ENCODE measurements at places on chromosomes 2 and 18.

GRCh38 chr2:207869784-207870778, 100.4 kb upstream of the FZD5 start:
- peak; percentile 52 for DNase-seq

GRCh38 chr2:10089565-10090190, 9.5 kb upstream of the CYS1 start:
- no peak for DNase-seq

- peak; percentile 2 for DNase-seq
Observed at GRCh38 chr2:7191932-7192331, 274.7 kb downstream of the RNF144A start.

GRCh38 chr2:218295029-218295428, 2.7 kb upstream of the TMBIM1 start:
- no peak for DNase-seq

GRCh38 chr18:11176481-11176881, 27.1 kb upstream of the PIEZO2 start:
- DNase-seq: peak; percentile 78

- DNase-seq: no peak
Observed at GRCh38 chr18:67672155-67672554, 155.6 kb upstream of the DSEL start.

DNA sequence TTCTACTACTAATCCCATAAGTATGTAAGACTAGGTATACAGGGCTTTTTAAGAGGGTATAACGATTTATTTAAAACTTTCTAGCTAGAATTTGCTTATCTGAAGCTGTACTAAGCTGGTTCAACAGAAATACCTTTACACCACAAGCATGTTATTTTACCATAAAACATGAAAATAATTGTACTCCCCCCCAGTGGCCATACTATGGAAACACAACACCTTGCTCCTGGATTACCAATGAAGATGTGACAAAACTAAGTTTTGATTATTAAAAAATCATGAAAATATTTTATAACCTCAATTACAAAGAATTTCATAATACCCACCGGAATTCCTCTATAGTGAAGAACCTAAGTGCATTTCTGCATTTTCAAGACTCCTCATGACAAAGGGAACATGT, 27.3 kb downstream of the LPIN2 start:
- DNase-seq: no peak

DNA sequence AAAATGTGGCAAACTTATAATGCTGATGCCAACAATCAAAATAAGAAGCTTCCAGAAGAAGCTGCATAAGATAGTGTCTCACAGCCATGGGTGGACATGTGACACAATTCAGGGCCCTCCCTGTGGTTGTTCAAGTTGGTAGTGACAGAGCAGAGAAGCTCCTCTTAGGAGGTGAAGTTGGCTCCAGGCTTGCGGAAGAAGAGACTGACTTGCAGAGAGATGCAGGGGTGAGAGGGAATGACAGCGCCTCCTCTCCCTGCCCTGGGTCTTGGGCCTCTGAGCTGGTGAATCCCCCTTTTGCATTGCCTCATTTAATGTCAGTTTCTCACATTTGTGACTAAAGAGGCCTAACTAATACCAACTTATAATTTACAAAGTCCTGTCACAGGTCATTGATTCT, 23.0 kb upstream of the RHOB start:
- DNase-seq: no peak

DNA sequence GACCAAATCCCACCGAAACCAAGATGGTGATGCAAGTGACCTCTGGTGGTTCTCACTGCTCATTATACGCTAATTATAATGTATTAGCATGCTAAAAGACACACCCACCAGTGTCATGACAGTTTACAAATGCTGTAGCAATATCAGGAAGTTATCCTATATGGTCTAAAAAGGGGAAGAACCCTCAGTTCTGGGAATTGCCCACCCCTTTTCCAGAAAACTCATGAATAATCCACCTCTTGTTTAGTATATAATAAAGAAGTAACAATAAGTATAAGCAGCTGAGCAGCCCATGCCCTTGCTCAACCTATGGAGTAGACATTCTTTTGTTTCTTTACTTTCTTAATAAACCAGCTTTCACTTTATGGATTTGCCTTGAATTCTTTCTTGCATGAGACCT, 31.0 kb upstream of the FMNL2 start:
- DNase-seq: no peak

GRCh38 chr2:25388491-25388890, 46.8 kb upstream of the DNMT3A start:
- DNase-seq: no peak
